A375 (cell line): ENCODE measurements at places on chromosomes 16 and 17. TPM values are rescaled to one million over a fixed set of nuclear protein-coding genes. Genes with fewer than 3 reads are reported as not detected.

The ARSG gene
- total RNA-seq: 2.9 and 3.8 TPM in 2 replicates

The PNMT gene
- 0.60 and 0.96 TPM in 2 replicates for total RNA-seq

The PERCC1 gene
- total RNA-seq: not detected in 2 replicates

The RHBDL1 gene
- total RNA-seq: 6.5 and 6.8 TPM in 2 replicates

The KCNJ2 gene
- total RNA-seq: 1.6 and 2.8 TPM in 2 replicates

The CCL7 gene
- total RNA-seq: not detected in 2 replicates

The KCNAB3 gene
- 2.0 and 4.4 TPM in 2 replicates for total RNA-seq

The PRSS36 gene
- total RNA-seq: 0.98 TPM in 1 of 2 replicates, not detected in the other

The PLSCR3 gene
- 32.1 and 34.0 TPM in 2 replicates for total RNA-seq

The CCL4 gene
- 0.72 TPM in 1 of 2 replicates, not detected in the other for total RNA-seq
